ENCODE measurements at places on chromosomes 2 and 18.

DNA sequence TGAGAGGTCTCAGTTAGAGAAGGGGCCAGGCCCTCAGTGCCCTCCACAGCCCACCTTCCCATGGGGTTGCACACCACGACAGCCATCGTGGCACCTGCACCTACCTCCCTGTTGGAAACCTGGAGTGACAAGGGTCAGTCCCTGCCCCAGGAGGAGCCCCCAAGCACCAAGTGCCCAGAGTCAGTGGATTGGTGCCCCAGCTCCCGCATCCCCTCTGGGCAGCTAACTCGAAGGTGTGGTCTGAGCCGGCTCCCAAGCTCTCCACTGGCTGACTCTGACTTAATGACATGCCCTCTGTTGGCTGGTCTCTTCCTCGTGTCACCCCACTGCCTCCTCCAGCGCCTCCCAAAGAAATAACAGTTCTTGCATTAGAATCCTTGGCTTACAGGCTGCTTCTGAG lies 116.4 kb downstream of the NDUFA10 start:
- no peak for DNase-seq

GRCh38 chr2:234251326-234252271 lies 201.1 kb downstream of the SPP2 start:
- DNase-seq: peak; percentile 93

GRCh38 chr2:86825693-86826381 lies 35.1 kb upstream of the CD8A start:
- no peak for DNase-seq

DNA sequence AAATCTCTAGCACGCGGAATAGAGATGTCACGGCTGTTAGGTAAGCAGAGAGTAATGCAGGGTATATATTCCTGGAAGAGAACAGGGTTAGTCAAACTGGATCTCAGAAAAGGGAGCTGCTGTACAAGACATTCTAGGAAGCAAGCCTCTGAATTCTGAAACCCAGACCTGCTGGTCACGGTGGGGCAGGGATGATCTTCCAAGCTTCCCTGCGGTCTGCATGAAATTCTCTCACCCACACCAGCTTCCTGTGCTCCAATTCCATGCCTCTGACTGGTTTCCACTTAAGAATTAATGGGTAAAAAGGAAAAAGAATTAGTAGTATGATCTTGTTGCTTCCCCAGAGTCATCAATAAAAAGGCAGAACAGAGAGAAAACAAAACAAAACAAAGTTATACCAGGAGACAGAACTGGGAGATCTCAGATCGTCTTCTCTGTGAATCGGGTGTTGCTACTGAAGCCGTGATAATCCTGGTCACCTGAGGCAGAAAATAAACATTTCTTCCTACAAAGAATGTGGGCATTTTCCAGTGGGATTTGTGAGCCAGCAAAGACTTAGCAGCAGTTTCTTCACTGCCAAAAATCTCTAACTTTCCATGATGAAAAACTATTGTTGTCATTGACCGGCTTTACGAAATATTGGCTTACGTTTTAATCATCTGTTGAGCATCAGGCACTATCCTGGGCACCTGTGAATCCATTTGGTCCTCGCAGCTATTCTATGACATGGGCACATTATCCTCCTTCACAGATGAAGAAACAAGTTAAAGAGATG lies 5.3 kb upstream of the CYP27C1 start:
- peak; percentile 54 for DNase-seq

DNA sequence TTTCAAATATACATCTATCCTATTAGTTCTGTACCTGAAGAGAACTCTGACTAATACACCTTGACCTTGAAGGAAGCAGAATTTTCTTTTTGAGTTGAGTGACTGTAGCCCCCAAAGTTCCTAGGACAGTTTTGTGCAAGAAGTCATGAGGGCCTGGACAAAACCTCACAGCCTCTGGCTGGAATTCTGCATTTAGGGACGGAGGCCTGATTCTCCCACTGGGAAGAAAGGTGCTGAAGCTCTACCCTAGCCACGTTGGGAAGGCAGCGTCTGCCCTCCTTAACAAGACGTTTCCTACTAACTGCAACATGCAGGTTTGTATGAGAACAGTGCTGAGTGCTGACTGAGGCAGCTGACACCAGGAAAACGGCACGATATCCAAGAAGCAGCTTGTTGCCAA lies 74.4 kb upstream of the ZCCHC2 start:
- DNase-seq: no peak

- DNase-seq: no peak
These were observed 436.7 kb downstream of the ZEB2 start for GRCh38 chr2:144083211-144083610.

GRCh38 chr2:225354281-225354774 lies 45.2 kb upstream of the NYAP2 start:
- DNase-seq: no peak

DNA sequence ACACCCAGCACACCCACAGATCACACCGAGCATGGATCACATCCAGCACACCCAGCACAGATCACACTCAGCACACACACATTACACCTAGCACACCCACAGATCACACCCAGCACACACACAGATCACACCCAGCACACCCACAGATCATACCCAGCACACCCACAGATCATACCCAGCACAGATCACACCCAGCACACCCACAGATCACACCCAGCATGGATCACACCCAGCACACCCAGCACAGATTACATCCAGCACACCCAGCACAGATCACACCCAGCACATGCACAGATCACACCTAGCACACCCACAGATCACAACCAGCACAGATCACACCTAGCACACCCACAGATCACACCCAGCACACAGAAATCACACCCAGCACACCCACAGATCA lies 118.6 kb downstream of the DYSF start:
- DNase-seq: no peak

GRCh38 chr2:127046579-127046978 lies 60.4 kb downstream of the BIN1 start:
- no peak for DNase-seq

GRCh38 chr2:127424598-127425520 lies 6.6 kb downstream of the PROC start:
- DNase-seq: no peak

DNA sequence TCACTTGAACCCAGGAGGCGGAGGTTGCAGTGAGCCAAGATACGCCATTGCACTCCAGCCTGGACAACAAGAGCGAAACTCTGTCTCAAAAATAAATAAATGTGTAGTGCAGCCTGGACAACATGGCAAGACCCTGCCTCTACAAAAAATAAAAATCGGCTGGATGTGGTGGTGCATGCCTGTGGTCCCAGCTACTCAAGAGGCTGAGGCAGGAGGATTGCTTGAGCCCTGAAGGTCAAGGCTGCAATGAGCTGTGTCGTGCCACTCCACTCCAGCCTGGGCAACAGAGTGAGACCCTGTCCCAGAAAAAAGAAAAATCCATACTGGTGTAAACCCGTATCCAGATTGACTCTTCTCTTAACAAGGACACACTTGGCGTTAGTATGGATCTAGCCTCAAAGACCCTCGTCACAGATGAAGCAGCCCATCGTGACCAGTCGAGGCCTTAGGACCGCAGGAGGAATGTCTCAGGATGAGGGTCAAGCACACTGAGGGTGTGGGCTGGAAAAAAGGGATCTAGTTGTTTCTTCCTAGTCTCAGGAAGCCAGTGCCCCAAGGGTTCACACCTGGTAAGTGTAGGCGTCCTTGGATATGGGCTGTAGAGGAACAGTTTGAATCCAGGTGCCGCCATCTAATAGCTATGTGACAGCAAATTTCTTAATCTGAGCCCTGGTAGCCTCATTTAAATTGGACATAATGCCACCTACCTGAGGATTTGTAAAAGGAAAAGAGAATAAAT lies 4.0 kb upstream of the GPBAR1 start:
- DNase-seq: no peak

DNA sequence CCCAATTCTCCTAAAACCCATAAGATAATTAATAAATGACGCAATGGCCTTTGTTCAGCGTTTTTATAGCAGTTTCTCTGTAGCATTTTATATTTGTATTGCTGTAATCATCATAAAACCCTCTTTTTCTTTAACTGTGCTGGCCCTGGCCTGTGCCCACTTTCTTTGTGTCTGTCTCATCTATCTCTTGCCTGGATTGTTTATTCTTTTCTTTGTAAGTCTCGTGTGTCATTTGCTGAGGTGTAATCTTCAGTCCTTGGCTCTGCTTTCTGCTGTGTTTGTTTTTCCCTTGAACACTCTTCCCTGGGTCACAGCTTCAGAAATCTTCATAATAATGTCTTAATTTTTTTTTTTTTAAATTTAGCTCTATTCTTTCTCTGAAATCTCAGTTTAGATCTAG lies 525.8 kb upstream of the LINC00305 start:
- no peak for DNase-seq

GRCh38 chr2:129488376-129488775 lies 491.1 kb upstream of the RAB6C start:
- DNase-seq: no peak

- DNase-seq: no peak
These were observed 84.3 kb downstream of the COPS8 start for GRCh38 chr2:237170020-237170419.

GRCh38 chr18:70417847-70418246 lies 129.0 kb downstream of the SOCS6 start:
- DNase-seq: no peak

DNA sequence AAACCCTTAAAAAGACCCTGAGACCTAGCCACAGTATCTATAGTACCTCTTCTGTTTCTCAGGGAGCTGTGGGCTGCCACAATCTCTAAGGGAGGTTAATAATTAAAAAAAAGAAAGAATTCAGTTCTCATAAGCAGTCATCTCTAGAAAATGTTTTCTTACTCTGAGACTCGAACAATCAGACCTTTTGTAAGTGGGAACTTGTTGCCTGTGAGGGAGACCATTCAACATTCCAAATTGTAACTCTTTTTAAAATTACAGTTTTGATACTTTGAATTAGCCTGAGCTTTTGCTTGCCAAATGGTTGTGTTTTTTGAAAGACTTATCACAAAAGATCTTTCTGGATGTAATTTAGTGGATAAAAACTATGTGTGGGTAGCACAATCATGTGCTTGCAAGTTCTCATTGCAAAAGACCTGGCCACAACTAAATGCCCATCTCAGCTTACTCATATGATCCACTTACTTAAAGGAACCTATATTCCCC lies 33.3 kb downstream of the IL1R2 start:
- peak; percentile 82 for DNase-seq

- DNase-seq: peak; percentile 79
These were observed 11.5 kb downstream of the GNLY start for GRCh38 chr2:85705680-85706039.

DNA sequence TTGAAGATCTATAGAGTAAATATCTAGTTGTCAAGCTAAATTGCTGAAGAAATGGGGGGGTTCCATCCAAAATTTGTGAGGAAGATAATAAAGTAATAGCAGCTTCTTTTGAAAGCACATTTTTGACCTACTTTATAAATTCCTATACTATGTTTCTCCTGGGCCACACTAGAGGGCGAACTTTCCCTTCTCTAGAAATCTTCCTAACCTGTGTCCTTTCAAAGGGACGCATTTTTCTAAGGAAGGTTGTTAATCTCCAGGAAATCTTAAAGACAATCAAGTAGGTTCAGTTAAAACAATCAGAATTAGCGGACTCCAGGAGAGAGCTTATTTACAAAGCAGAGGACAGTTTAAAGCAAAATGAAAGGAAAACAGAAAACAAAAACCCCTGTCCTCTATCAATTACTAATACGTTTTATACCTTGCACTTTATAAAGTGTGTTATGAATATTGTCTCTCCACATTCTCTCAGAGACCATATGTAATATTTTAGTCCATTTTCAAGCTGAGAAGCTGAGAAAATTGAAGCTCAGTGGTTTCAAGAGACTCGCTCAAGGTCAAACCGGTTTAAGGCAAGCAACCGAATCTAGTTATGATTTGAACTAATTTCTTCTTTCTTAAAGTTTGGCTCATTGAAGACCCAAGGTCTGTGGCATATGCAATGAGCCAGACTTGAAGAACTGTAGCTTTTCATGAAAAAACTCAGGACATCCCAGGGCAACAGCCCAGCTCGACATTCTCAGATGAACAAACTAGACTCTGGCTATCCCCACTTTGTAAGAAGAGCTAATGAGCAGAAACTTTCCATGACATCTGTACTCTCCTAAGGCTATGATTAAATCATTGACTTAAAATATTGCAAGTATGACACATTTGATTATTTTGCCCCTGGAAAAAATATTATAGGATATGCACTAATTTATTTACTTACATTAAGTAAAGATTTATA lies 273.6 kb downstream of the PAX3 start:
- no peak for DNase-seq

- DNase-seq: no peak
These were observed 48.9 kb upstream of the IL1R2 start for GRCh38 chr2:101942851-101943250.

DNA sequence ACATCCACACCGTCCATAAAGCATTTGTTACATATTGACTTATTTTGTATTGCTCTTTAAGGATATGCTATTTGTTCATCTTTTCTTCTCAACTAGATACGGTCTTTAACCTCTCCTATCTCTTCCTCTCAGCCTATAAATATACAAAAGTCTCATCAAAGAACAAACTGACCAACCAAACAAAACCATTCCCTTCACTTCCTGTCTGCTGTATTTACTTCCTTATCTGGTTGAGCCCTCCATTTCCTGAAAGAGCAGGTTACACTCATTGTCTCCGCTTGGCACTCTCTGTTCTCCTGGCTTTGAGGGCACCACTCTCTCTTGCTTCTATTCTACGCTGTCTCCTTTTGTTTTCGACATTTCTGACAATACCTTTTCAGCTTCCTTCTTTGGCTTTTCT lies 431.9 kb upstream of the TCF4 start:
- DNase-seq: no peak

DNA sequence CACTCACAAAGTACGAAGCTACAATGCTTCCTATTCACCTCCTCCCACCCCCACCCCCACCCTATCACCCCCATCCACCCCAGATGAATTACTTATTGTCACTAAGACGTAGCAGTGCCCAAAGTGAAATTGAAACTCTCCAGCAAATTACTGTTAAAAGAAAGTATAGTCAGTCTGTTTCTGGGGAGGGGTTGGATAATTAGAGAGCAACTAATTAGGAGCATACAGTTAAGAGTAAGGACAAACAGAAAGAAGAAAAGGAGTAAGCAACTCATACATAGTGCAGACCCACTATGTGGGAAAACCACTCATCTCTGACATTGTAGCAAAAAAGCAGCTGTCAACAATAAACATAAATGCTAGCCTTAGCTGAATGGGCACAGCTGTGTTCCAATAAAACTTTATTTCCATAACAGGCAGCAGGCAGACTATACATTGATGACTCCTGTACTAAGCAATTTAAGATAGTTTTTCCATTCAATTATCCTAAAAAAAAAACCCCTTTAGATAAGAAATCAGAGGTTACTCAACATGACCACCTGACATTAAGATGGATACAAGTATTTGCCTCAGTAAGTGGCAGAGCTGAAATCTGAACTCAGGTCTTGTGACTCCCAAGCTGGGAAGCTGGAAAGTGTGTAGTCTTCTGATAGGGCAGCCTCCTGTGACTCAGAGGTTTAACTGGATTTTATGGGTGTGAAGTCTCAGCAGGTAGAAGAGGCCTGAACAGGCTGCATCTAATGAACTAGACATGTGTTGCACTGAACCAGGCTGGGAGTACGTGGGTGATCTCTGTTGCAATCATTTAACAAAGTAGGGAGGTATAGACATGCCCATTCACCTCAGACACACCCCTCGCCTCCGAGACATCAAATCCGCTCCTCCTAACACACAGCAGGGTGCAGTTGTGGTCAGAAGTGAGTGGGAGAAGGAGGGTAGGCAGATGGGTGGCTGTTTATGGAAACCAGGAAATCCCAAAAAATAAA lies 171.8 kb upstream of the KLF7 start:
- no peak for DNase-seq

- no peak for DNase-seq
These were observed 302.1 kb downstream of the HRH4 start for GRCh38 chr18:24762511-24762910.
